Astrocyte (in vitro differentiated cells and primary cell): ENCODE measurements at places on chromosomes 12 and 14.

DNA sequence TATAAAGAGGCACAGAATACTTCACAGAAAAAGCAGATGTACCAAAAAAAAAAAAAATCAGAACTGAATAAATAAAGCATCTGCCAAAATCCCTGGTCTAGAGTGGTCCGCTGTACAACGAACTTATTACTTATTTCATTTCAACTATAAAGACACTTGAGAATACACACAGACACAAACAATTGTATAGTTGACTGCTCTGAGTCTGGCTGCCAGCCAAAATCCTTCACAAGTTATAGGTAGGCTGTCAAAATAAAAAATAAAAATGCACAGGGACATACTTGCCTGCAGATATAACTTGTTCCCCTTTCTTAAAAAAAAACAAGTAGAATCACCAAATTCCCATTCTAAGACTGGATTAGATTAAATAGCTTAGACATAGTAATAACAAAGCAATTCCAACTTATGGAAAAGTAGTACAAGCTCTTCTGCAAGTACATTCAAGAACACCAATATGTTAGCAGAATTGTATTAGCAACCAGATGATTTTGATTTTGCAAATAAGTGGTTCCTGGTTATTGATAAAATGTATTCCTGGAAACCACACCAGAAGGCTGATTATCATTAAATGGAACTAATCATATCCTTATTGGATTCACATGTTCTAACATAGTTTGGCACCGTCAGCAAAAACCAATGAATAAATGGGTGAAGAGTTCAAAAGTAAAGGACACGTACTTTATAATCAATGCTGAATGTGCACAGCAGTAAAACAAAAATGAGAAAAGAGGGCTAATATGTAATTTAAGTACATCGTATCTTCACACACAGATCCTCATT is 248.5 kb downstream of the NELL2 start:
- no peak overlapping the region for H3K4me3 ChIP-seq
- no peaks in the 10 kb centered on the region for H3K4me1 ChIP-seq
- DNase-seq = no peak
- H3K27ac ChIP-seq = no peak overlapping the region

DNA sequence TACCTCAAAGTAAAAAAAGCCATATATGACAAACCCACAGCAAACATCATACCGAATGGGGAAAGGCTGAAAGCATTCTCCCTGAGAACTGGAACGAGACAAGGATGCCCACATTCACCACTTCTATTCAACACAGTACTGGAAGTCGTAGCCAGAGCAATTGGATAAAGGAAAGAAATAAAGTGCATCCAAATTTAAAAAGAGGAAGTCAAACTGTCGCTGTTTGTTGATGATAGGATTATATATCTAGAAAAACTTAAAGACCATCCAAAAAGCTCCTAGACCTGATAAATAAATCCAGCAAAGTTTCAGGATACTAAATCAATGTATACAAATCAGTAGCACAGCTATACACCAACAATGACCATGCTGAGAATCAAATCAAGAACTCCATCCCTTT is 5.2 kb downstream of the NDUFA12 start:
- no peak overlapping the region for H3K4me3 ChIP-seq
- H3K4me1 ChIP-seq = peaks cover 12% of the 10 kb centered on the region
- DNase-seq = peak; percentile 33
- H3K27me3 ChIP-seq = no peaks in the 10 kb centered on the region

DNA sequence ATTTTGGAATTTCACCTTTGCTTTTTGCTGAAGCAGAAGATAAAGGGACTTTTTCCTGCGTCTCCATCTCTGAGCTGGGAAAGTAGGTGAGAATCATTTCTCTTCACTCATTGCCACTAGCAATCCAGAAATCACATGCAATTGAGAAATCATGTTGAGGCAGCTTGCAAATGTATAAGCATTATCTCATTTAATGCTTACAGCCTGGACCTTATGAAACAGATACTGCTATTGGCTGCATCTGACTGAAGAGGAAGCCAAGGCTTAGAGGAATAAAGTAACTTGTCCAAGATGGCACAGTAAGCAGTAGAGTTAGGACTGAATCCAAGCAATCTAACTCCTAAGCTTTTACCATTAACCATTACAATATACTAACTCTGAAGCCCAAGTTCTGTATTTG is 122.4 kb downstream of the FIGNL2 start:
- no peak overlapping the region for H3K4me3 ChIP-seq
- H3K27me3 ChIP-seq = no peaks in the 10 kb centered on the region
- H3K36me3 ChIP-seq = no peaks in the 10 kb centered on the region
- H3K27ac ChIP-seq = no peak overlapping the region
- H3K4me1 ChIP-seq = peaks cover 1% of the 10 kb centered on the region
- DNase-seq = no peak

GRCh38 chr14:101288436-101289229 is 272.7 kb upstream of the DIO3 start:
- peaks cover 4% of the 10 kb centered on the region for H3K27me3 ChIP-seq
- H3K27ac ChIP-seq = no peak overlapping the region
- H3K4me1 ChIP-seq = no peaks in the 10 kb centered on the region
- H3K4me3 ChIP-seq = no peak overlapping the region
- DNase-seq = no peak

DNA sequence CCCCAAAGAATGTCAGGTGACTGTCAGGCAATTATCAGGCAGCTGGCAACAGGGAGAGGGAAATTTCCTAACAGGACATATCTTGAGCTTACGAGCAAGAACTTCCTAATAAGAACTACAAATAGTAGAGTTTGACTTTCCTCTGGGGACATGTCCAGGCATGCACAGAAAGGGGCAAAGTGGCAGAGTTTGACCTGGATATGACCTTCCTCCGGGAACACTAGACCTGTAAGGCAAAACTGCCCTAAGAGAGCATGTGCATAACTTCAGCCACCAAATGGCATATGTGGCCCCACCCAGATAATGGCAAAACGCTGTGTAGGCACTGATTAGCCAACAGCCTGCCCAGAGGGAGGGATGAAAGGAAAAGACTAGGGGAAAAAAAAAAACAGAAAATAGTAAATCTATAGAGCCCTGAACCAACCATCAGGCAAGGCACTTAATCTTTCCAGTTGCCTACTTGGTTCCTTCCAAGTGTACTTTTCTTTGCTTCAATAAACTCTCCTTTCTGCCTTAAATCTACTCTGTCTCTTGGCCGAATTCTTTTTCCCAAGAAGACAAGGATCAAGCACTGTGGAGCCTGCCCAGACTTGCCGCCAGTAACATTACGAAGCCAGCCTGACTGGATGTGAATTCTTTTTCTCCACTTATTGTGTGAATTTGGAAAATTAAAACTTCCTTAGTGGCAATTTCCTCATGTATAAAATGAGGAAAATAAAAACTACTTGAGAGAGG is 164.1 kb downstream of the SPTSSA start:
- H3K27ac ChIP-seq = no peak overlapping the region
- H3K27me3 ChIP-seq = peaks cover 2% of the 10 kb centered on the region
- H3K4me3 ChIP-seq = no peak overlapping the region
- H3K36me3 ChIP-seq = no peaks in the 10 kb centered on the region
- no peaks in the 10 kb centered on the region for H3K4me1 ChIP-seq
- no peak for DNase-seq
